ENCODE measurements at places on chromosomes 2 and 18.
A peak's percentile ranks its signal among the peaks of the same experiment; 100 is the strongest.

- no peak for DNase-seq
These were observed 45.6 kb downstream of the TWIST2 start for GRCh38 chr2:238893349-238894000.

DNA sequence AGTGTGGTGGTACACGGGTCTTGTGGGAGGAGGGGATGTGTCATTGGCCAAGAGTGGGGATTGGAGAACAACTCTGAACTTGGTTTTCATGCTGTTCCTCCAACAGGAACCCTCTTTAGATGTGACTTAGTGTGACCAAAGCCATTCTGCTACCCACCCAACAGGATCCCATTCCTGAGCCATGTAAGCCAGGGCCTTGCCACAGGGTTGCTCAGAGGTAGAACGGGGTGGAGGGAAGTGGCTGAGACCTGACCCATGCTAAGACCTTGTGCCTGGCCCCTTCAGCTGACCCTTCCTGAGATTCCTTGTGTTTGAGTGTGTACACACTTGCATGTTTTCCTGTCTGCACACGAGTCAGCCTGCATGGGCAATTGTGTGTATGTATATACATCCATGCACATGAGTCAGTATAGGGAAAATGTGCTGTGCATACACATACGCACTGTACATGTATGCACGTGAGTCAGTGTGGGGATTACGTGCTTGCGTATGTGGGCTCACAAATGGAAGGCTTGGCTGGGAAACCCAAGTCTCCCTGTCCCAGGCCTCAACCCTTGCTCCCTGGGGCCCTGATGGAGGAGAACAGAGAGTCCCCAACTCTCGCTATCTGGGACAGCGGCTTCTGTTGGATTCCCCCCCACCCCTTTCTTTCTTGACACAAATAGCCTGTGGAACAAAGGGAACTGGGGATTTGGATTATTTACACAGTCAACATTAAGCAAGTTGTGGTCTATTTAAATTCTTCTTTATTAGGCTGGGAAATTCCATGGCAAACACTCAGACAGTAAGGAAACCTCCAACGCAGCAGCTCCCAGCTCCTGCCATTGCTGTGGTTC lies 339.8 kb downstream of the DYSF start:
- no peak for DNase-seq

- DNase-seq, result no peak
These were observed at the start of gene WIPF1 for GRCh38 chr2:174597345-174598047. Gene WIPF1 (minus strand): TSS chr2:174597804. CDS start chr2:174585573, 12,231 bp downstream.

- DNase-seq, result no peak
These were observed 297.1 kb downstream of the TCF4 start for GRCh38 chr18:55290898-55291297.

GRCh38 chr2:97699765-97700444 lies 13.5 kb upstream of the ZAP70 start:
- peak; percentile 65 for DNase-seq

DNA sequence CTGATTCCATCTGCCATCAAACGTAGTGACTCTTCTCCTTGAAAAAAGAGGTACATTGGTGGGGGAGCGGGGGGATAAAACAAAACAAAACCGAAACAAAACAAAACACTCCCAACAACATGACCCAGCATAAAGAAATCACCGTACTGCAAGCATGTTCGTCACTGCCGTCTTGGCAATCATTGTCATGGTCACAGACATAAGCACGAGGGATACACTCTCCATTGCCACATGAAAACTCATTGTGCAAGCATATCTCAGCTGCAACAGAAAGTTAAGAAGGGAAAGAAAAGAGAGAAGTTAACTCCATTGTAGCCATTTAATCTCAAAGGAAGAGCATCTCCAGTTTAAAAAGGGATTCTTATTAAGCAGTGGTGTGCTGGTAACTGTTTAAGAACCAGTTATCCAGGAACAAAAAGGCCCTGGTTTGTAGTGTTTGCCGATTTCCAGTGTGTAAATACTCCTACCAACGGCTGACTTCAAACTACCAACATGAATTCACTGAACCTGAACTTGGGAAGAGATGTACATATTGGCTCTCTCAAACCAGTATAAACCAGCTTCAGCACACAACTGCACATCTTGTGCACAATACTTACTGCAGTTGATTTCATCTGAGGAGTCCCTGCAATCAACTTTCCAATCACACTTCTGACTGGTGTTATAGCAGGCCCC lies 68.2 kb downstream of the LRP2 start:
- no peak for DNase-seq

DNA sequence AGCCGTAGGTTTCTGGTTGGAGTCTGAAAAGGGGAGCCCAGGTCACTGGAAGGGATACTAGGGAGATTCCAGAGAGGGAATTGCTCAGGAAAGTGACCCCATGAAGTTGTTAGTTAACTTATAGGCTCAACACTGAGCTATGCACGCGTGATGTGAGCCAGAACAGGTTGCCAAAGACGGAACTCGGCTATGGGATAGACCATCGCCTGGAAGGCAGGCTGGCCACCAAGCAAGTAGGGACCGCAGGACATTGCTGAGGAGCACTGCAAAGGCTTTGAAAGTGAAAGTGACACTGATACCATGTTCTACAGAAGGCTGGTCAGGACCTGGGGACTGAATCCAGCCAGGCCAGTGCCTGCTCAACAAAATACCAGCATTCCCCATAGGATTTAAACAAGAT lies 7.3 kb downstream of the FARP2 start:
- DNase-seq, result no peak

DNA sequence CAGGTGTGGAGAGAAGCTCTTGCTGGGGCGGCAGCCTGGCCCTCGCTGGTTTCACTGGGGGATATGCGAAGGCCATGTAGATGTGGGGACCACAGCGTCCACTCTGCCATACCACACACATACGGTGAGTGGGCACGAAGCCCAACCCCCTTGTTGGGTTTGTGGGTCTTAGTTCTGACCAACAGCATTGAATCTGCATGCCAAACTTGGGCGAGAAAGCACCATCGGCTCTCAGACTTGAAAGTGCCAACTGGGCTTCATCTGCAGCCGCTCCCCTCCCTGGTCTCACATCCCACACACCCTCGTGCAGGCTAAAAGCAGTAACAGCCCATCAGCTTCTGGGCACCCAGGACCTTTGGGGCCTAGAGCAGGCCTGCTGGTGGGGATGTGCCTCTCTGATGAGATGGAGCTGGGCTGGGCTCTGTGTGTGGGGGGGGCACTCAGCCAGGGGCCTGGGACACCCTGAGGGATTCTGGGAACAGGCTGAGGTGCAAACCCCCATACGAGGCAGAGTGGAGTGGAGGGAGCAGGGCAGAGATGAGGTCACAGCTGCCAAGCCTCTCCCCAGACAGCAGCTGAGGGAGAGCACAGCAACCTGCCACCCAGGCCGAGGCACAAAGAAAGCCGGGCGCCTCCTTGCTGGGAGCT lies 264.4 kb downstream of the TWIST2 start:
- no peak for DNase-seq

DNA sequence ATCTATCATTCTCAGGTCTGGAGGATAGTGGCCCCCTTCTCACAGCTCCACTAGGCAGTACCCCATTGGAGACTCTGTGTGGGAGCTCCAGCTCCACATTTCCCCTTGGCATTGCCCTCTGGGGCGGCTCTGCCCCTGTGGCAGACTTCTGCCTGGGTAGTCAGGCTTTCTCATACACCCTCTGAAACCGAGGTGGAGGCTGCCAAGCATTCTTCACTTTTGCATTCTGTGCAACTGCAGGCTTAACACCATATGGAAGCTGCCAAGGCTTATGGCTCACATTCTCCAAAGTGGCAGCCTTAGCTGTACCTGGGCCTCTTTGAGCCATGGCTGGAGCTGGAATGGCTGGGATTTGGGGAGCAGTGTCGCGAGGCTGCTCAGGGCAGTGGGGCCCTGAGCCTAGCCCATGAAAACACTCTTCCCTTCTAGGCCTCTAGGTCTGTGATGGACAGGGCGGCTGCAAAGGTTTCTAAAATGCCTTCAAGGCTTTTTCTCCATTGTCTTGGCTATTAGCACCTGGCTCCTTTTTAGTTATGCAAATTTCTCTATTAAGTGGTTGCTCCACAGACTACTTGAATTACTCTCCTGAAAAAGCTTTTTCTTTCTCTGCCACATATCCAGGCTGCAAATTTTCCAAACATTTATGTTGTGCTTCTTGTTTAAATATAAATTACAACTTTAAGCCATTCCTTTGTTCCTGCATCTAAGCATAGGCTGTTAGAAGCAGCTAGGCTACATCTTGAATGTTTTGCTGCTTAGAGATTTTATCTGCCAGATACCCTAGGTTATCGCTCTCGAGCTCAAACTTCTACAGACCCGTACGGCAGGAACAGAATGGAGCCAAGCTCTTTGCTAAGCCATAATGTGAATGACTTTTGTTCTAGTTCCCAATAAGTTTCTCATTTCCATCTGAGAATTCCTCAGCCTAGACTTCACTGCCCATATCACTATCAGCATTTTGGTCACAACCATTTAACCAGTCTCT lies 206.5 kb downstream of the CPS1 start:
- no peak for DNase-seq

DNA sequence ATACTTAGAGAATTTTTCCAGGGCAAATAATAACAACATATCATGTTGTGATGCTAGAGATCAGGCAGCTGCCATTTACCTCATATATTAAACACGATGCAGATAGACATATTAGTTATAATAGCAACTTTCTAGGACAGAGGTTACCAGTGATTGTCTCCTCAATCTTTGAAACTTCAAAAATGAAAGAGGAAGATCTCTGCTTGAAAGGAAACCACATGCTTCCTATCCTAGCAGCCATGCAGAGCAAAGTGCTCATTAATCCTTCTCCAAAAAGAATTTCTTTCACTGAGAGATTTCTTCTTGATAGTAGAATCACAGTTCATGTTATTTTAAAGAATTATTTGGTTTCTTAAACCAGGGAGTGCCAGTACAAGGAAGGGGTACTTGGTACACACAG lies 317.2 kb downstream of the CPS1 start:
- DNase-seq, result no peak

DNA sequence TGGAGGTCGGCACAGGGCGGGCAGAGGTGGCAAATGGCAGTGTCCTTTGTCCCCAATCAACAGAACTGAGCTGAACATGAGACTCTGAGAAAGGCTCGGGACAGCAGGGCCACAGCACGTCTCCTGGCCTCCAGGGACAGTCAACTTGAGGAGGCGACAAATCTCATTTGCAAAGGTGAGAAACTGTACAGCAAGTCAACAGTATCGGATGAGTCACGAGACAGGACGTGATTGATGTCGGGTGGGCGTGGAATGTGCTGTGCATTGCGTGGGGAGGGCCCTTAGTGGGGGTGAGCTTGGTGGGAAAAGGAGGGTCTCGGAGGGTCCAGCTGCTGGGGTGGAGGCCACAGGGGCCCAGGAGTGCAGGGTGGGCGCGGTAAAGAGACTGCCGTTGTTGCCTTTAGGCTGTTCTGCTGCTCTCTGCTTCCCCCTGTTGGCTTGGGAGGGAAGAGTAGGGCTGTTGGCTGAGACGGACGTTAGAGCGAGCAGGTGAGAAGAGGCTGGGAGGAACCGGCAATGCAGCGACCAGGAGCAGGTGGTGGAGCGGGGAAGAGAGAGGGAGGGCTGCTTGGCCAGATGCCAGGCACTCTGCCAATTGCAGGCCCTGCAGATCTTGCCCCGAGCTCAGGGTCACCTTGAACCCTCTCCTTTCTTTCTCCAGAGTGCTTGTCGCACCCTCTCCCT lies 164.3 kb downstream of the BCL2 start:
- DNase-seq, result peak; percentile 79

GRCh38 chr2:222433332-222434173 lies 9.2 kb downstream of the SGPP2 start:
- no peak for DNase-seq

- no peak for DNase-seq
These were observed 290.7 kb downstream of the SOX11 start for GRCh38 chr2:5982903-5983265.
